ENCODE measurements at places on chromosomes 4 and X.

- DNase-seq, result no peak
Measured at GRCh38 chr4:172813359-172813923, 355.2 kb upstream of the GALNT7 start.

GRCh38 chr4:128661479-128661878 lies 148.0 kb upstream of the JADE1 start:
- DNase-seq, result no peak

- no peak for DNase-seq
Measured at GRCh38 chr4:36310216-36310615, 28.8 kb downstream of the DTHD1 start.

DNA sequence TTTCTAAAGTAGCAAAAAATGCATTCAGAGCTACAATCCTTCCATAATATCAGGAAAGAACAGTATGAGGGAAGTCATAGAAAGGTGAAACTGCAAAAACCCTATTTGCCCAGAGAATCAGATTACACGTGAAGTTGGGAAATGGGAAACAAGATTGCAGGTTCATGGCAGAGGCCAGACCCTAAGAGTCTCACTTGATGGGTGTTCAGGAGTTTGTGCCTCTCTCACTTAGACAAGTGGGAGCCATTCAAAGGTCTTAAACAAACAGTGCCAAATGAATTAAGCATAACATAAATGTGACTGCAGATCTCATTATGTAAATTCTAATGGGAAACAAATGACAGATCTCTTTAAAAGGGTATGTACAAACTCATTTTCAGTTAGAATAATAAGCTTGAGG lies 91.6 kb downstream of the ARAP2 start:
- no peak for DNase-seq

DNA sequence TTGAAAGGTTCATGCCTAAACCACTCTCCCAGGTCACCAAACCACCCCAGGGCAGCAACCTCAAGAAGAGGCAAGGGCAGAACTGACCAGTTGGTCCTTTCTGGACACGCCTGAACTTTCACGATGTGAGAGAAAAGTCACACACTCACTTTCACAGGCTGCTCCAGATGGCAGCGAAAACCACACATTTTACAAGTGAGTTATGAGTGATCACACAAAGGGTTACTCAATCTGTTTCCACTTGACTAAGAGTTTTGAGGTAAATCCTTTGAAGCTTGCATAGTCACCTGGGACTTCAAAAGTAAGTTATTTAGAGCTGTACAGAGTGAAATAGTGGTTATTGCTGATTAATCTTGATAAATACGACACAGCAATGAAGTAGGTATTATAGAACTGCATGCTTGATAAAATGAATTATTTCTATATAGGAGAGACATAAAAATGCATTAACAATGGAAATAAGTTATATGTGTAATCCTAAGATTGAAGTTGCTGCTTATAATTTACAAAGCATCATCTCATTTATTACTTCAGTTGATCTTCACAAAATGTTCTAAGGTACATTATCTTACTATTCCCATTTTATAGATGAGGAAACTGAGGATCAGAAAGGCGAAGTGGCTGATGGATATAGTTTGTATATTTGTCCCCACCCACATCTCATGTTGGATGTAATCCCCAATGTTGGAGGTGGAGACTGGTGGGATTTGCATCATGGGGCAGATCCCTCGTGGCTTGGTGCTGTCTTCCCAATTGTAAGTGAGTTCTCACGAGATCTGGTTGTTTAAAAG lies 103.0 kb upstream of the KLF3 start:
- no peak for DNase-seq

DNA sequence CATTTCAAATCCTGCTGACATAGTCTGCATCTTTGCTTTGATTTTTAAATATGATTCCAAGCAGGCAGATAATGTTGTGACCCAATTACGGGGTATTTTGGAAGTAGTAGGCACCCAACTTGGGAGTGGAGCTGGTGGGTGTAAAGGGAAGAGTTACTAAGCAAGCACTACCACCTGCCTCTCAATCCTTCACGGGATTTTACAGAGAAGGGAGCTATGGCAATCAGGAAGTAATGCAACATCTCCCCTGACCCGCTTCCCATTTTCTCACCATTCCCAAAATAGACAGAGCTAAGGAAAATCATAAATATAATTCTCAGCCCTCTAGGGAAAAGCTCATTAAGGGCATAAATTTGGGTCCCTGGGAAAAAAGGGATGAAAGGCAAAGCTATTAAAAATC lies 9.2 kb downstream of the APBB2 start:
- DNase-seq, result no peak

GRCh38 chr4:102825261-102826091 lies 1.9 kb downstream of the UBE2D3 start:
- peak; percentile 27 for DNase-seq

DNA sequence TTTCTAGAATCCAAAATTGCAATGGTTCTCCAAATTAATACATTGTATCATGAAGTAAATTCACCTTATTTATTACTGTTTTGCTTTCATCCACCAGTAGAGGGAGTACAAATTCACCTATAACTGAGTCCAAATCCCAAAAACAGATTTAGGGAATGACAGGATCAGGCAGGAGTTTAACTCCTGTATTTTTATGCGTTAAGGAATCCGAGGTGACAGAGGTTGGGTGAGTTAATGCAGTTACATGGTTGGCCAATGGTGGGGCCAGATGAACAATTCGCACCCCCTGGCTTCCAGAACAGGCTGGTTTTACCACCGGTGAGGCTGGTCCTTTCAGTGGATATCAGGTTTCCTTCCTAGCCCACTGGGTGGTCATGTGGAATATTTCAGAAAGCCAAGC lies 82.4 kb downstream of the MTNR1A start:
- no peak for DNase-seq

- DNase-seq, result no peak
Measured at GRCh38 chr4:170234800-170235199, 145.0 kb upstream of the AADAT start.

- no peak for DNase-seq
Measured at GRCh38 chr4:29311247-29311646, 1408.9 kb upstream of the PCDH7 start.

DNA sequence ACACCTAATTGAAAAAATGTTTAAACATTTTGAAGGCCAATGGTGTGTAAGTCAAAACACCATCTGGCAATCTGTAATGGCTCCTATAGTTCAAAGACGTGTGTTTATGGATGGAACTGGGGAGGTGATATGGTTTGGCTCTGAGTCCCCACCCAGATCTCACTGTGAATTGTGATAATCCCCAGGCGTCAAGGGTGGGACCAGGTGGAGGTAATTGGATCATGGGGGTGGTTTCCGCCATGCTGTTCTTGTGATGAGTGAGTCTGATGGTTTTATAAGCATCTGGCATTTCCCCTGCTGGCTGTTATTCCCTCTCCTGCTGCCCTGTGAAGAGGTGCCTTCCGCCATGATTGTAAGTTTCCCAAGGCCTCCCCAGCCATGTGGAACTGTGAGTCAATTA lies 52.2 kb downstream of the ADRA2C start:
- no peak for DNase-seq

DNA sequence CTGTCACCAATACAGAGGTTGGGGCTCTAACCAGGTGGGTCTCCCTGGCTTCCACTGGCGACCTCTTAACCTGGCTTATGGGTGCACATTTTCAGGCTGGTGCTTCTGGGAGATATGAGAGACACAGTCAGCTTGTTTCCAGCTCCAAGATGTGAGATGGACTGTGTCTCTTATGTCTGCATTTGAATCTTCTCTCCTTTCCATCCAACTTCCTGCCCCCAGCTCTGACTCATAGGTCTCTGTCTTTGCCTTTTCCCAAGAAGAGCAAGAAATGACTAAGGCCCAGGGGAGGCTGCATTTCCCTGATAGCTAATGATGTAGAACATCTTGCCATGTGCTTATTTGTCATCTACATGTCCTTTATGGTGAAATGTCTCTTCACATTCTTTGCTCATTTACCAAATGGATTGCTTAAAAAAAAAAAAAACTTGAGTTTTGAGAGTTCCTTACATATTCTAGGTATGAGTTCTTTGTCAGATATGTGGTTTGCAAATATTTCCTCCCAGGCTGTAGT lies 3.2 kb upstream of the UXT start:
- peak; percentile 55 for DNase-seq

GRCh38 chr4:166091146-166091545 lies 218.1 kb downstream of the TLL1 start:
- DNase-seq, result no peak

DNA sequence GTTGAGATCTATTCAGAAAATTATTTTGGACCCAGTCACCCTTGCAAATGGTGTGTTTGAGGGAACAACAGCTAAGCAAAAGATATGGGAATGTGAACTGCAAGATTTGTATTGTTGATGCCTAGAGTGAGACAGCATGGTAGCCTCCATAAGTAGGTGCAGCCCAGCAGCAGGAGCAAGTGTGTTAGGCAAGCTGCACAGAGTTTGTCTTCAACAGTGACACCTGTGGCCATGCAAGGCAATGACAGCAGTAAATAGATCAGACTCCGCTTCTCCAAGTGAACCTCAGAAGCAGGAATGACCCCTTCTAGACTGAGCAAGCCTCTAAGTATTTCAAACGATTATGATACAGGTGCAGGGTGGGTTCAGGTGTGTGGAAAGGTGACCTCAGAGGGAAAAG lies 133.4 kb upstream of the MSX1 start:
- no peak for DNase-seq

DNA sequence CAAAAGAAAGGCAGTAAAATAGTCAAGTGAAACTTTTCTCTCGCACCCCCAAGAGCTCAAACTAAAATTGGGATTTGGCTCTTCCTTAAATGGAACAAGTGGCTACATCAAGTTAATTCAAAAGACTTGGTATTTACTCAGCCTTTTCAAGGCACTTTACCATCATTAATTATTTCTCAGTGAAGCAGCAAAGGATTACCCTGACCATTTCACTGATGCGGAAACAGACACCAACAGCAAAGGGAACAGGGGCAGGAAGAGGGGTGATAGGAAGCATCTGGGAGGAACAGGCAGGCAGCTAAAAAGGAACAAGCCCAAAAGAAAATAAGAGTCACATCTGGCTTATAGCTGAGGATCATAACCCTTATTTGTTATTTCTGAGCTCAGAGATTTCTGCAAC lies 2.7 kb downstream of the SCML2 start:
- DNase-seq, result no peak

DNA sequence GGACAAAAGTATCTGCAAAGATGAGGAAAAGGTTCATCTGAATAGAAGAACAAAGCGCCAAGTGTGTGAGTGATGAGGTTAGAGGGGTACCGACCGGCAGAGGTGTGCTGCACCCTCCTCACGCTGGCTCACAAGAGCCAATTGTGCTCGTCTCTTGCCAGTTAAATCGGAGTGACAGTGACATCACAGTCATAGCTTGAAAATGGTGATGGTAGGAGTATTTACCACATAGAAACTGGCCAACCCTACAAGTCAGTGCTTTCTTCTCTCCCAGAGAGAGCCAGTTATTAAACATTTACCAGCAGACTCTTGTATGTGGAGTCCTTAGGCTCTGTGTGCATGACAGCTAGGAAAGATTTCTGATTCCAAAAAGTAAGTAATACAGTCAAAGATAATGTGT lies 32.4 kb downstream of the CLDN22 start:
- DNase-seq, result no peak

GRCh38 chr4:150583287-150584110 lies 1.5 kb downstream of the MAB21L2 start:
- DNase-seq, result no peak

DNA sequence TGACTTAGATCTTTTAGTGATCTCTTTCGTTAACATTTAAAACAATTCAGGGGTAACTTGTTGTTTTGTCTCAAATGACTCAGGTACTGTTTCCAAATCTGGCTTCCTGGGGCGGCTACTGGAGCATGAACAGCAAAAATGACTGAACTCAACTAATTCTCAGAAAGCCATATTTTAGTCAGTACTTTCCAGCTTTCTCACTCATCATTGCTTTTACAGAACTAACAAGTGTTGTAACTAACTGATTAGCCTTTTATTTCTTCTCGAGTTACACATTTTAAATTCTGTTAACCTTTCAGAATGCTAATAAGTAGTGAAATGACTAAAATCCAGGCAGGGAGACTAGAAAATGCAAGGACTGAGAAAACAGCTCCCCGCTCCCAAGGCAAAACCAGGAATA lies 55.3 kb downstream of the JADE3 start:
- no peak for DNase-seq

DNA sequence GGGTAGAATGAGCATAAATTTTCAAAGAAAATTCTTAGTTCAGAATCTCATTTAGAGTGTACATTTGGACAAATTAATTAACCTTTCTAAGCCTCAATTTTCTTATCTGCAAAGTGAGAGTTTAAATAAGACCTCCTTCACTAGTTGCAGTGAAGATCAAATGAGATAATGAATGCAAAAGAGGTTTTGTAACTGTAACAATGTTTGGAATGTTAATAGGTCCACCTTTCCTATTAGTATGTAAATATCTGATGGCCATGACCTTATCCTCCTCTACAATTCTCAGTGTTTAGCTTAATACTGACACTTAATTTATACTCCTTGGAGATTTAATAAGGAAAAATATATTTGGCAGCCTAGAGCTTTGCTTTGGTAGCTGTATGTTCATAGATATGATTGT lies 138.8 kb downstream of the GABRG1 start:
- DNase-seq, result no peak
